ENCODE measurements at places on chromosomes 2 and 18.
A peak's percentile ranks its signal among the peaks of the same experiment; 100 is the strongest.

- no peak for DNase-seq
Measured at GRCh38 chr2:102417946-102418345, 5.0 kb upstream of the IL18RAP start.

GRCh38 chr2:128608921-128609880 lies 290.5 kb upstream of the HS6ST1 start:
- no peak for DNase-seq

DNA sequence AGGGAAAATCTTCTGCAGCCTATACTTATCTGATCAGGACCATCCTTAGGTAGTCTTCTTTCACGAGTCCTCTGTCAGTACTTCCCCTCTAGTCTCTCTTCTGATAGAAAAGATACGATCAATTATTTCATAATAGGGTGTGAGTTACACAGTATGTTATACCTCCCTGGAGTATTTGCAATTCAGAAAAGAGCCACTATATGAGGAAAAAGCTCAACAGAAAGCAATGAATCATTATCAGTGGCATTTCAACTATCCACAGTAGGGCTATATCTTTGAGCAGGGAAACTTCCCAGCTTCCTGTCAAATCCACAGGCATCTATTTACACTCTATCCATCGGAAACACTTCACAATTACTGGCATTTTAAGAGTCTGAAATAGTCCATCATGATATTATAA lies 105.3 kb upstream of the ACVR2A start:
- DNase-seq: peak; percentile 26

- no peak for DNase-seq
Measured at GRCh38 chr2:126661702-126662500, 5.9 kb downstream of the GYPC start.

GRCh38 chr2:172457536-172457935 lies 30.1 kb downstream of the ITGA6 start:
- DNase-seq: no peak

- no peak for DNase-seq
Measured at GRCh38 chr2:148643421-148643820, 1.1 kb upstream of the EPC2 start.

- no peak for DNase-seq
Measured at GRCh38 chr2:121427187-121427689, 103.4 kb upstream of the RNU4ATAC start.

Measured in HS-27A (cell line).